Stimulated activated CD8-positive, alpha-beta memory T cell treated with anti-CD3 and anti-CD28 coated beads, Interleukin-4, amount 100 ng/mL, for 24 hours (primary cell): ENCODE measurements at places on chromosomes 7 and 10.

- no peak for DNase-seq
These were observed 85.0 kb downstream of the KMT2E start for GRCh38 chr7:105098863-105099515.

DNA sequence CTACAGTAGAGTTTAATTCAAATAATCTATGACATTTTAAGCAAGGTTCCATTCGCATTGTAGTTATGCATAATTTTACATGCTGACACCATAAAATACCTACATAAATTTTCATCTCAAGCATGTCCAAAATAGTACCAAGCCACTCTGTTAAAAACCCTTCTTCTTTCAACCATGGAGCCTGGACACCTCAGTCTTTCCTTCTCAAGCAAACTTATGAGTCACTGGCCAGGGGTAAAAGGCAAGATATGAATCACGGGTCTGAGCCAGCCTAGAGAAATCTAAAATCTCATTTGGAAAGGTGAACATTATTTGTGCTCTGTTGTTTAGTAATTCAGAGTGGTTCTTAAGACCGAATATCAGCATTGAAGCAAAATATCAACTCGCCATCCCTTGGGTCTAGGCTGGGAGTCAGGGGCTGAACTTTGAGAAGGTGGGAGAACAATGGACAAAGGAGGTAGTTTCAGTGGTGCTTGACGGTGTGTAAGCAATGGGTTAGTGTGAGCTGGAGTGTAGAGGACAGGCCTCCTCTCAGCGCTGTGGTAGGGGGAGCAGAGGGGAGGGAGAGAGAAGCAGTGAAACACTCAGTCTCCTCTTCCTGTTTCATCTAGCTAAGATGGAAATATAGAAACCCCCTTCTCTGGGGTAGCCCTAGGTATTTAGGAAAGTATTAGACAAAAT is 19.1 kb upstream of the GPAM start:
- no peak for DNase-seq

DNA sequence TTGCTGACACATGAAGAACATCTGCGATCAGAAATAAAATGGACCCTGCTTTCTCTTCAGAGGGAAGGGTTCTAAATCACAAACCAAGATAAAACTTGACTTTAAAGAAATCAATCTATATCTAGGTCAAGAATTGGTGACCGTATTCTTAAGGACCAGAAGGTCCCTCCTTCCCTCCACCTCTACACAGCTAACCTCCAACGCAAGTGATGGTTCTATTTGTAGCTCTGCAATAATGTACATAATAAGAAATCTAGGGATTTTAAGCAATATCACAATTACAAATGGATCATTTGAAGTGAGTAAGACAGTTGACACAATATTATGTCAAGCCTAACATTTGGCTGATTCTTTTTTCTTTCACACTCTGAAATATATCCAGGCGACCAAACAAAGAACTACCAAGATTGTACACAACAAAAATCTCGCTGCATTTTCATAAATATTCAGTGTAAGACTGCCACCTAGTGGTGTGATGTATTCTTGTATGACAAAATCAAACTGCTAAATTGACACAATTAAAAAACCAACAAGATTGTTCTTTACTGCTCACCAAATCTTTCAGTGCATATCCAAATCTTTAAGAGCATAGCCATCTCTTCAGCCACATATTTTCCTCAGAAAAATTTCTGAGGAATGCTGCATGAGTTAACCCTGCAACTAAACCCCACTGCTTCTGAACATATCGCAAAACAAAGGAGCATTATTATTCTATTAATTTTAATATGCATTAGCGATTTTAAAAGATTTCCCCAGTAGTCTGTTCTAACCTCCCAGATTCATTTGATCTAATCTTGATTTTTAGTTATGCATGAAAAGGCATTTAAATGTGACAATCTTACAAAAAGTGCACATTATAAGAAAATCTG is 44.5 kb downstream of the ICA1 start:
- no peak for DNase-seq

DNA sequence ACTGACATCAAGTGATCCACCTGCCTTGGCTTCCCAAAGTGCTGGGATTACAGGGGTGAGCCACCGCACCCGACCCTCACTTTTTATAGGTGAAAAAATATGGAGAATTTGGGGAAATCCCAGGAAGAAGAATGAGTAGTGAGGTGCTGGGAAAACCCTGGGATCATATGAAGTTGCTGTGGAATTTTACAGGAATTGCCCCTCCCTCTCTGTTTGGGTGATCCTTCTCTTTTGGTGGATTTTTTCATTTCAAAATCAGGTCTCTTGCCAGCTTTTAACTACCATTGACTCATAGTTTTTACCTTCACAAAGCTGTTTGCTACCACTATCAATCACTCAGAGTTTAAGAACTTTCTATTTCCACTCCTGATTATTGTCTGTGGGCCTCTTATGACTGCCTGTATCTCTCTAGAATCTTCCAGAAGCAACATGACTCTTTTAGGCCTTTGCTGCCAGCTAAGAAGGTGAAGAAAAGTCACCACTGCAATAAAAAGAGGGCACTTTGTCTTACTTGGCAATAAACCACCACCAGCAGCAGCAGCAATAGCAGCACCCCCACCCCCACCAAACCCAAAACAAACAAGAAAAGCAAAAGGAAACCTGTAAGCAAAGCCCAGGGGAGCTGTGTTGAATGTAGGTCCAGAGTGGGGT is 4.0 kb upstream of the GIMAP8 start:
- no peak for DNase-seq

- DNase-seq, result no peak
These were observed 542.3 kb upstream of the TPK1 start for GRCh38 chr7:145378197-145378596.

DNA sequence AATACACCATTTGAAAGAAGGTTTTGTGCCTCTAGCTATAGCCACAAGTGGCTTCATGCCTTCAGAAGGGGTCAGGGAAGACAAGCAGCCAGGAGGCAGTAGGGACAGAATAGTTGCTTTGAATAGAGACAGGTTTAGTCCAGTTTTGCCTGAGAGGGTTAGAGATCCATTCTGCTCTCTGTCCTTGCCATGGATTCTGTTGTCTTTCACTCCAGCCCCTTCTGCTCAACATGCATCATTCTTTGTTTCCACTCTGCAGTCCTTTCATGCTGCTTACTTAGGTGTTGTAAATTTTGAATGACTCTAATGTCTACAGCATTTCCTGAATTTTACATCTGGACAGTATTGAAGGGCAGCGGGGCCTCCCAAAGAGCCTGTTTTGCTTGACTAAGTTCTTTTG is 60.3 kb downstream of the CNTNAP2 start:
- no peak for DNase-seq

DNA sequence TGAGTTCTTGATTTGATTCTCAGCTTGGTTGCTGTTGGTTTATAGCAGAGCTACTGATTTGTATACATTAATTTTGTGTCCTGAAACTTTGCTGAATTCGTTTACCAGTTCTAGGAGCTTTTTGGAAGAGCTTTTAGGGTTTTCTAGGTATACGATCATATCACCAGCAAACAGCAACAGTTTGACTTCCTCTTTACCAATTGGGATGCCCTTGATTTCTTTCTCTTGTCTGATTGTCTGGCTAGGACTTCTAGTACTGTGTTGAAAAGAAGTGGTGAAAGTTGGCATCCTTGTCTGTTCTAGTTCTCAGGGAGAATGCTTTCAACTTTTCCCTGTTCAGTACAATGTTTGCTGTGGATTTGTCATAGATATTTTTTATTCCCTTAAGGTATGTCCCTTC is 86.2 kb downstream of the PLXDC2 start:
- DNase-seq, result no peak

- DNase-seq, result no peak
These were observed 129.1 kb upstream of the BTBD16 start for GRCh38 chr10:122141821-122142640.

DNA sequence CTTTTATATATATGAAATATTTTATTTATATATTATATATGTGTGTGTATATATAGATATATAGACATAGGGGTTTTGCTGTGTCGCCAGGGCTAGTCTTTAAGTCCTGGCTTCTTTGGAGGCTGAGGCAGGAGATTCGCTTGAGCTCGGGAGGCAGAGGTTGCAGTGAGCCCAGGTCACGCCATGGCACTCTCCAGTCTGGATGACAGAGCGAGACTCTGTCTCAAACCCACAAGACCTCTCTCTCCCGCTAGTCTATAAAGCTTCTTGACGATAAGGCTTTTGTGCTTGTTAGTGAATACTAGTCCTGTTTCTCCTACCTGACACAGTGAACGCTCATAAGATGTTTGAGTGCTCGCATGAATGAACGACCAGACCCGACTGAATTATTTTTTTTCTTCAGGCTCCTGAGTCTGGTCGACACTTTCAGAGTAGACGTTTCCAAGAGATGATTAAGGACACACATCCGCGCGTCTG is 577 bp upstream of the DDX21 start:
- no peak for DNase-seq

DNA sequence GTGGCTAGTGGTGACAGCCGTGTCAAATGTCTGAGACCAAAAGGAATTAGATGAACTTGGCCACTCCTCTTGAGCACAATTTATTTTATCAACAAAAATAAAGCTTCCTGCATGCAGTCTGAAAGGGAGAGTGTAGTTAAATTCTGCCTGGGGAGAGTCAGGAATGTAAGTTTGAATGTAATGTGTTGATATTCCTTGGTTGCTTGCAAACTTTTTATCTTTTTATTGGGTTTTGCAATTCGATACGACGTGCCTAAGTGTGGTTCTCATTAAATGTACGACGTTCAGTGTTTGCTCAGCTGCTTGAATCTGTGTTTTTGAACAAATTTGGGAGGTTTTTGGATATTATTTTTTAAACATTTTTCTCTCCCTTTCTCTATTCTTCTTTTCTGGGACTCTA is 839.9 kb downstream of the CCSER2 start:
- DNase-seq, result no peak

DNA sequence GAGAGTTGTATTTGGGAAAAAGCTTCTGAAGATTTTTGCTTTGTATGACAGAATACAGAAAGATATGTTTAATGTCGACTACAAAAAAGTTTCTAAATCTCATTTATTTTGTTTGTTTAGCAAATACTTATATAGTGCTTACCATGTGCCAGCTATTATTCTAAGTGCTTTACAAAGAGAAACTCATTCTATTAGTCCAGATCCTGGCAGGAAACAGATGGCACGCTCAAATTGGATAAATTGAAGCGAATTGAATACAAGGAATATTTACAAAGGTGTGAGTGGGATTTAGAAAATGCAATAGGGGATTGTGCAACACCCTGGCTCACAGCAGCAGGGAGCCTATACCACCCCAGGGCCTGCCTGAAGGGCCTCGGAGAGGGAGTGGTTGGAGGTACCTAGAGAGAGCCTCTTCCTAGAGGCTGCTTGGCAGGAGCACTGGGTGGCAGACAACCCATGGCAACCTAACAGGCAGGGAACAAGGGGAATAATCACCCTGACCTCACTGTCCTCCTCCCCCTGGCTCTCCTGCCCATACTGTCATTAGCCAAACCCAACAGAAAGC is 27.6 kb upstream of the FAM204A start:
- no peak for DNase-seq

- DNase-seq, result no peak
These were observed 36.1 kb downstream of the PSAP start for GRCh38 chr10:71814922-71815411.

DNA sequence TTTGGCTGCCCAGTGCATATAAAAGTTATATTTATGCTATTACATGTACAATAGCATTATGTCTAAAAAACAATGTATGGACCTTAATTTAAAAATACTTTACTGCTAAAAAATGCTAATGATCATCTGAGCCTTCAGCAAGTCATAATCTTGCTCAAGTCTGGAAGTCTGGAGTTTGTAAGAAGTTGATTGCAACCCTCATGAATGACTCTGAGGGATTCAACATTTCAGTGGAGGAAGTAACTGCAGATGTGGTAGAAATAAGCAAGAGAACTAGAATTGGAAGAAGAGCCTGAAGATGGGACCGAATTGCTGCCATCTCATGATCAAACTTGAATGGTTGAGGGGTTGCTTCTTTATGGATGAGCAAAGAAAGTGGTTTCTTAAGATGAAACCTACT is 13.0 kb upstream of the ADAMTS14 start:
- no peak for DNase-seq

DNA sequence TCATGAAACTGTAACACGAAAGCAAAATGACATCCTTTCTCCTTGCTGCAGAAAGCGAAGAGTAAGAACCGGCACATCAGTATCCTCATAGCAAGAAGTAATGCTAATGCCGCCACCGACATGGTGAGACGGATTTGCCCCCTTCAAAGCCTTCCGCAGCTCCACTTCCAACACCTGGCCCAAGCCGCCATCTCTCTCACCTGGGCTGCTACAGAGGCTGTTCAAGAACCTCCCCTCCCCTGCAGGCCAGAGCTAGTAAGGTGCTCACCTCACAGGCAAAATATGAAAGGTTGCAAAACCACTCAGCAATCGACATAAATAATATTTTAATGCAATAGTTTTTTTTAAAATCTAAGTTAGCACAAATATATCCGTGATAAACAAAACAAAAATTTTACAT is 123.9 kb upstream of the FRMD4A start:
- DNase-seq, result no peak

GRCh38 chr7:92368741-92369140 is 78.5 kb upstream of the GATAD1 start:
- no peak for DNase-seq

DNA sequence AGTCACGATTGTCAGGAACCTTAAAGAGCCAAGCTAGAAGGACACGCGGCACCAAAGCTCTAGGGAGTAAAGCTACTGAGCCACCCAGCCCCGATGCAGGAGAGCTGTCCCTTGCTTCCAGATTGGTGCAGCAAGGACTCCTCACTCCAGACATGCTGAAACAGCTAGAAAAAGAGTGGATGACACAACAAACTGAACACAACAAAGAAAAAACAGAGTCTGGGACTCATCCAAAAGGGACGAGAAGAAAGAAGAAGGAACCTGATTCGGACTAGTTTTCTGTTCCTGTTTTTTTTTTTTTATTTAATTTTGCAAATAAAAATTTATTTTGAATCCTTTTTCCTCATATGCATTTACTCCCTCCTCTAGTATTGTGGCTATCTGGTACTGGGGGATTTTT is 11.4 kb upstream of the HKDC1 start:
- DNase-seq, result no peak

DNA sequence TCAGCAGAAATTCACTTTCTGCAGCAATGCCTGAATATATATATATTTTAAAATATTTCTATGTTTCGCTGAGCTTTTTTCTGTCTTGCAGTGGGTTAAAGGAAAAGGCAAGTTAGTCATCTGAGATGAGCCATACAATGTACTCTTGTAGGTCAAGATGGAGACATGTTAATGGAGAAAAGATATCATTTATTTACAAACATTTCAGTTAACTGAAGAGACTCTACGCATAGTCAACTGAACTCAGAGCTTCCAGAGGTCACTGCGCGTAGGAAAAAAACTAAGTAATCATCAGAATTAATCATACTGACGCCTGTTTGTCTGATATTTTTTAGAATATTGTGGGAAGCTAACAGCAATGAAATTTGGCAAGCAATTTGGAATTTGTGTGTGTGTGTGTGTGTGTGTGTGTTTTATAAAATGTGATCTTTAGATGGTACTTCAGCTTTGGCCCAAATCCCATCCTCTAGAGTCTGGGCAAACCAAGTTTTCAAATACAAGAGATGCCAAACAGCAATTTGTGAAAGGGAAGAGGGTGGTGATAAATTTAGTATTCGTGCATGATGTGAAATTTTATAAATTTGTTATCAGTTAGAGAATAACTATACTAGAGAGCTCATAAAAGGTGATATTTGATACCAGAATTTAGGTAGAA is 193.9 kb upstream of the AGR3 start:
- no peak for DNase-seq

GRCh38 chr7:20894806-20895205 is 108.1 kb upstream of the SP8 start:
- no peak for DNase-seq

- DNase-seq, result no peak
These were observed 264.0 kb downstream of the ARL4A start for GRCh38 chr7:12951397-12951801.
